ENCODE measurements at places on chromosomes 1 and 21.

DNA sequence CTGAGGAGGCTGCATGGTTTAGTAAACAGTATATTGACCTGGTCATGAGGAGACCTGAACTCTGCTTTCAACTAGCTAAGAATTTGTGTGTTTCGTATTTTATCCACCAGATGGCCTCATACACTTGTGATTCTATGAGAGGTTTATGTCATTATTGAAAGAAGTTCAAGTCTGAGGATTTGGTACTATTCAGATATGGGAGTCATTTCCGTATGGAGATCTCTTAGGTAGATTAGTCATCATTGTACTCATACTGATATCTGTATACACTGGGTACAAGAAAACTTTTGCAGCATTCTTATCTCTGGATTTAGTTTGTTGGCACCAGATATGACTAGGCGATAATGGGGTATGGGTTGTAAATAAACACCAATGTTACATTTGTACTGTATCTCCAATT lies 26.6 kb downstream of the ATF6 start:
- DNase-seq = peak; percentile 57

GRCh38 chr1:185966471-185966870 lies 232.3 kb downstream of the HMCN1 start:
- no peak for DNase-seq

DNA sequence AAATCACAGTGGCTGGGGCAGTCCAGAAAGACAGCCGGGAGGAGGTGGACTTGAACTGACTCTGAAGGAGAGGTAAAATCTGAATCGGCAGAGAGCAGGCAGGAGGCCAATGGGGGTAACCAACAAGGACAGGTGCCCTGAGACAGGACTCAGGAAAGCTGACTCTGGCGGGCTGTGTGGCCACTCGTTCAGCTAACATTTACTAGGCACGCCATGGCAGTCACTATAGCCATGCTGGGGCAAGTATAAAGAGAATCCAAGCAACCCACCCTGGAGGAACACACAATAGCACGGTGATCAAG lies 7.4 kb downstream of the TIAM1 start:
- DNase-seq = no peak

DNA sequence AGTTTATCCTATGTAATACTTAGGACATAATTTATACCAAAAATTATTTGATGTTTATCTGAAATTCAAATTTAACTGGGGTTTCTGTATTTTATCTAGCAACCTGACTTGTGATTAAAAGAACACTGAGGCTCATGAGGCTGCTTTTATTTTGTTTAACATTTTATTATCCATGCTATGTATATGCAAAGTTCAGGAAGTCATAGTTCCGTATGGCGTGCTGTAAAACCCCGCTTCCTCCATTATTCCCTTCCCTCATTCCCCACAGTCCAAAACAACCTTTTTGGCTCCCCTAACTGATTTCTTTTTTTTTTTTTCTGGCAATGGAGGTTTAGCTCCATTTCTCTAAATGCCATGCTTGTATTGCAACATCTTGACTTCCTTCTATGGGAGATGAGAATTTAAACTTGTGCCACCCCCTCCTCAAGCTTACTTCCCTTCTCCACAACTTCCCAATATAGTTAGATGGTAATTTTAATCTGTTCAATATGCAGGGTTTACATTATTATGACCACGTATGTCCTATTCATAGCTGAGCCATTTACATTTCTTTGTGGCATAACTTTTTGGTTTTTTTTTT lies 138.0 kb upstream of the DNAH14 start:
- no peak for DNase-seq

GRCh38 chr1:211476200-211476849 lies 15.6 kb downstream of the RD3 start:
- DNase-seq = peak; percentile 10

DNA sequence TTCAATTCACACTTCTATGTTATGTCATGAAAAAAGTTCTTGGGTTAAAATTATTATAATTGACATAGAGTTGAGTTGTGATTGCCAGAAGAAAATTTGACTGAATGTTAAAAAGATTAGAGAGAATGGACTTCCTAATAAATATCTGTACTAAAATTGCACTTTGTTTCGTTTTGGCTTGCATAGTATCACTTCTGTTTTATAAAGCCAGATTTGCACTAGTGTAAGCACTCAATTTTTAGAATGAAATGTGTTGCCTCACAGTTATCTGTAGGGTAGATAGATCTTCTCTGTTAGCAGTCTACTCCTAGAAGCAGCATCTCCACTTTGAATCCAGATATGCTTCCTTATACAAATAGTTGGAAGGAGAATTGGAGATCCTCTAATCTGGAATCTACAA lies 95.2 kb upstream of the MPC2 start:
- DNase-seq = no peak
